Transverse colon (tissue), 4 donors: ENCODE measurements at places on chromosomes 6 and 20. TPM values are rescaled to one million over a fixed set of nuclear protein-coding genes. Genes with fewer than 3 reads are reported as not detected.

Gene EFCAB8
- total RNA-seq, result not detected

Gene MUCL3
- 0.16 TPM for total RNA-seq

Gene SOBP
- total RNA-seq, result 15.9 TPM

Gene TP53RK
- total RNA-seq, result 23.2 TPM

Gene ADGRF5
- total RNA-seq, result 2.2 TPM

Gene DDRGK1
- total RNA-seq, result 47.0 TPM

Gene COL21A1
- 0.40 TPM for total RNA-seq

DNA sequence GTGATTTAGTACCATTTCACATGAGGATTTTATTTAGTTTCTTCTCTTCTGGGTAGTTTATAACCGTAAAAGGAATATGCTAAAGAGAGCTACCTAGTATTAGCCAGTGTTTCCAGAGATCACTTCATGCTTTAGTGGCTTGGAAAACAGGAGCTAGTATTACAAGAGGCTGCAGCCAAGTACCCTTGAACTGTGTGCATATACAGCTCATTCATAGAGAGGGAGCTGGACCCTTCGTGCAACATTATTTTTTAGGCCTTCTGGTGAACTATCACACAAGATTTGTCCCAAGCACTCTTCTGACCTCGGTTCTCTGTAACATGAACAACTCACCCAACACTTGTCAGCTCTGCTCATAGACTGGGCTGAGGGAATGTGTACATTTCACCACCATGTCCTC is 74.9 kb upstream of the RIN2 start:
- no peak overlapping the region for H3K27ac ChIP-seq
- no peak overlapping the region for H3K4me3 ChIP-seq
- H3K27me3 ChIP-seq, result no peaks in the 10 kb centered on the region
- no peak for DNase-seq
- no peaks in the 10 kb centered on the region for H3K36me3 ChIP-seq

DNA sequence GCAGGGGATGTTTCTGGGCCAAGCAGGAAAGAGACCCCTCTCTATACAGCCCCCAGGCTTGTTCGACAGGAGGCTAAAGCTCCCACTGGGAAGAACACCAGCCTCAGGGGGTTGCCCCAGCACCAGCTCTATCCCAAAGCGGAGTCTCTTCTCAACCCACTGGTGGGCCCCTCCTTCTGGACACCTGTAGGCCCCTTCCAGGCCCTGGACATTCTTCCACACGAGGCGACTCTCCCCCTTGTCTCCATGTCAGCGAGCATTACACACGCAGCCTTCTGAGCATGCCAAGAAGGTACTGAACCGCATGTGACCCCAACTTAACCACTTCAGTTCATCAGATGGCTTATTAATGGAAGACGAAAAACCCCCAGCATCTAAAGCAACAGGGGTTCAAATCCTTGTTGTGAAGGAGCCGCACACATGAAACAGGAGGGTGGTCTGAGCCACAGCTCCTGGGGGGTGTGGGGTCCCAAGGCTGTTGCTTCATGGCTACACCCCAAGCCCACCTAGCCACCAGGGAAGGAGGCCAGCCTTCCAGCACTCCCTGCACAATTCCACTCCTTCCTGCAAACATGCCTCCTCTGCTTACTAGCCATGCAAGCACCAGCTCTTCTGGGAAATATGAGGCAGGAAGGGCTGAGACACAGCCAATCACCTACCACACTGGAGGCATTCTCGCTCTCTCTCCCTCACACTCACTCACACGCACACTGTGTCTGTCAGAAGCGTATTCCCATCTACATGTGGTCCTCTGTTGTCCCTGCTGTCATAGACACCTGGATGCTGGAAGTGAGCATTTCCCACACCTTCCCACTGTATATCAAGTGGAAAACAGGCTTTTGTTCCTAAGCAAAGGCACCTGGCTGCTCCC is 104.5 kb downstream of the NOL4L start:
- DNase-seq, result no peak
- H3K36me3 ChIP-seq, result no peaks in the 10 kb centered on the region
- peak overlapping the region; percentile 96 for H3K27ac ChIP-seq
- no peak overlapping the region for H3K4me3 ChIP-seq
- H3K27me3 ChIP-seq, result no peaks in the 10 kb centered on the region
- peaks cover 80% of the 10 kb centered on the region for H3K4me1 ChIP-seq

- H3K36me3 ChIP-seq, result no peaks in the 10 kb centered on the region
- H3K4me3 ChIP-seq, result no peak overlapping the region
- H3K4me1 ChIP-seq, result peaks cover 8% of the 10 kb centered on the region
Observed at GRCh38 chr20:49747707-49748524, 34.2 kb upstream of the B4GALT5 start.

- no peaks in the 10 kb centered on the region for H3K36me3 ChIP-seq
- DNase-seq, result no peak
- H3K27me3 ChIP-seq, result no peaks in the 10 kb centered on the region
- no peak overlapping the region for H3K27ac ChIP-seq
- no peak overlapping the region for H3K4me3 ChIP-seq
Observed at GRCh38 chr20:13382786-13383185, 161.7 kb downstream of the ISM1 start.

DNA sequence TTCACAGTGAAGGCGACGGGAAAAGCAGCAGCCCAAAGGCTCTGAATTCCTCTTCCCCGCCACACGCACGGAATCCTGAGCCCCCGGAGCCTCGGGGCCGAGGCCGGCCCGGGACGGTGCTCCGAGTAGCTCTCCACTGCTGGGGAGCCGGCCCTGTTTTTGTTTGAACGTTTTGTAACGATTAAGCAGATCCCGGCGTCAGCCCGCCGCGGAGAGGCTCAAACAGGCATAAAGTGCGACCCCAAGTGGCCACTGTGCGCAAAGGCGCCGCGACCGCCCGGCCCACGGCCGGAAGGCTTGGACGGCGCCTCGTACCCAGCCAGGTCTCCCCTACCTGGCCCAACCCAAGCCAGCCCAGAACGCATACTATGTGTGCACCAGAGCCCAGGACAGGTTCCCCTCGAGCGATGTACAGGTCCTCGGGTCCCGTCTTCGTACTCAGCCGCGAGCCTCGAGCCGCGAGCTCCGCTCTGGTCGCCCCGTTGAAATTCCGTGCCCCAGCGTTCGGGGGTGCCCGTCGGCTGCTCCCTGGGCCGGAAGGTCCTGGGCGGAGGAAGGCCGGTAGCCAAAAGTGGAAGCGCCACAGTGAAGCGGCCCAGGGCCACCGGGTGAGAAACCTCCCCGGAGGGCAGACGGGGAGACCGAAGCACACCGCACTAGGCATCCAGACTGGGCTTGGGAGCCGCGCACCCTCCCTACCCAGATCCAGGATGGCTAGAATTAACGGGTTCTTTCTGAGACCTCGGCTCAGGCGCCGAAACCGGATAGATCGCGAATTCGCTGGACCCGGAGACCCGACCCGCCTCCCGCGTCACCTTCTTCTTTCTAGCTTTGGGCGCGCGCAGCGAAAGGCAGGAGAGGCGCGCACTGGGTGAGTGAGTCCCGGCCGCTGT is 1.2 kb upstream of the MAFB start:
- H3K4me1 ChIP-seq, result peaks cover 34% of the 10 kb centered on the region
- H3K27me3 ChIP-seq, result peaks cover 88% of the 10 kb centered on the region
- peak overlapping the region; percentile 91 for H3K27ac ChIP-seq
- peak overlapping the region; percentile 38 for H3K4me3 ChIP-seq
- DNase-seq, result peak; percentile 83

GRCh38 chr20:36507746-36508145 is 33.6 kb upstream of the MYL9 start:
- H3K27ac ChIP-seq, result no peak overlapping the region
- no peaks in the 10 kb centered on the region for H3K4me1 ChIP-seq
- DNase-seq, result no peak

GRCh38 chr20:58688840-58689239 is 3.8 kb upstream of the NPEPL1 start:
- no peak overlapping the region for H3K27ac ChIP-seq
- H3K4me1 ChIP-seq, result peaks cover 19% of the 10 kb centered on the region
- no peaks in the 10 kb centered on the region for H3K36me3 ChIP-seq
- H3K27me3 ChIP-seq, result no peaks in the 10 kb centered on the region
- no peak overlapping the region for H3K4me3 ChIP-seq
- no peak for DNase-seq

DNA sequence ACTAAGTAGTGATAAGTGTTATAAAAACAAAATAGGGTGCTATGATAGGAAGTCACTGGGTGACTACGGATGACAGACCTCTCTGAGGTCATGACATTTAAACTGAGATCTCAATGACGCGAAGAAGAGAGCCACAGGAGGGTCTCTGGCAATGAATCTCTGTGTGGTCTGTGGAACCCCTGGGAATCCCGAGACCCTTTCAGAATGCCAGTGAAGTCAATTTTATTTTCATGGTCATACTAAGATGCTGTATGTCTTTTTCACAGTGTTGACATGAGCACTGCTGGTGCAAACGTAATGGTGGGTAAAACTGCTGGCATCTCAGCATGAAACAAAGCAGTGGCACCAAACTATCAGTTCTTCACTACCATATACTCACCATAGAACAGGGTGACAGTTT is 155.0 kb downstream of the GJA10 start:
- no peaks in the 10 kb centered on the region for H3K4me1 ChIP-seq
- no peaks in the 10 kb centered on the region for H3K27me3 ChIP-seq
- no peaks in the 10 kb centered on the region for H3K36me3 ChIP-seq
- no peak overlapping the region for H3K27ac ChIP-seq
- DNase-seq, result no peak
